ENCODE measurements at places on chromosomes 2 and 18.

- no peak for DNase-seq
Observed at GRCh38 chr2:45860136-45861121, 209.0 kb downstream of the PRKCE start.

GRCh38 chr2:205087862-205088261 lies 542.6 kb downstream of the PARD3B start:
- no peak for DNase-seq

- no peak for DNase-seq
Observed at GRCh38 chr2:48356701-48357325, 173.1 kb upstream of the STON1 start.

- DNase-seq = no peak
Observed at GRCh38 chr2:61193670-61194561, 31.9 kb downstream of the C2orf74 start.
